RWPE1 (cell line): ENCODE measurements at places on chromosomes 16 and 17.
A peak's percentile ranks its signal among the peaks of the same experiment; 100 is the strongest.

DNA sequence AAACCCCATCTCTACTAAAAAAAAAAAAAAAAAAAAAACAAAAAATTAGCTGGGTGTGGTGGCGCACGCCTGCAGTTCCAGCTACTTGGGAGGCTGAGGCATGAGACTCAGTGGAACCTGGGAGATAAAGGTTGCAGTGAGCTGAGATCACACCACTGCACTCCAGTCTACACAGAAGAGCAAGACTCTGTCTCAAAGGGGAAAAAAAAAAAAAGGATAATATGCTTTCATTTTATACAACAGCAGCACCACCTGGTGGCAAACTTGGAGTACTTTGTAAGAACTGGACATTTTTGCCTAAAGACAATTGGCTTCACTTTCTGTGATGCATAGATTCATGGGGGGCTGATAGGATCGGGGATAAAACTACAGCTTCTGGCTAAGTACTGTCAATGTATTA is 8.5 kb downstream of the CHTF8 start:
- peak; percentile 55 for DNase-seq

GRCh38 chr16:60181536-60181935 is 1447.4 kb upstream of the GOT2 start:
- DNase-seq, result no peak

- no peak for DNase-seq
These were observed 43.4 kb downstream of the NEUROD2 start for GRCh38 chr17:39564211-39564848.

GRCh38 chr17:74512624-74513091 is 18.6 kb downstream of the CD300LB start:
- peak; percentile 34 for DNase-seq

- DNase-seq, result peak; percentile 80
These were observed 14.0 kb upstream of the BAIAP2 start for GRCh38 chr17:81020767-81021497.

DNA sequence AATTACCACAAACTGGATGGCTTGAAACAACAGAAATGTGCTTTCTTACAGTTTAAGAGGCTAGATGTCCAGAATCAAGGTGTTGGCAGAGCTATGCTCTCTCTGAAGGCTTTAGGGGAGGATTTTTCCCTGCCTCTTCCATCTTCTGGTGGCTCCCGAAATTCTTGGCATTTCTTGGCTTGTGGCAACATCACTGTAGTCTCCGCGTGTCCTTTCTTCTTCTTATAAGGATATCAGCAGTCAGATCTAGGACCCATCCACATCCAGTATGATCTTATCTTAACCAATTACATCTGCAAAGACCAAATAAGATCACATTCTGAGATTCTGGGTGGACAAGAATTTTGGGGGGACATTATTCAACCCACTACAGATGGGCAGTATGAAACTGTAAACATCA is 119.2 kb upstream of the PMFBP1 start:
- DNase-seq, result no peak

DNA sequence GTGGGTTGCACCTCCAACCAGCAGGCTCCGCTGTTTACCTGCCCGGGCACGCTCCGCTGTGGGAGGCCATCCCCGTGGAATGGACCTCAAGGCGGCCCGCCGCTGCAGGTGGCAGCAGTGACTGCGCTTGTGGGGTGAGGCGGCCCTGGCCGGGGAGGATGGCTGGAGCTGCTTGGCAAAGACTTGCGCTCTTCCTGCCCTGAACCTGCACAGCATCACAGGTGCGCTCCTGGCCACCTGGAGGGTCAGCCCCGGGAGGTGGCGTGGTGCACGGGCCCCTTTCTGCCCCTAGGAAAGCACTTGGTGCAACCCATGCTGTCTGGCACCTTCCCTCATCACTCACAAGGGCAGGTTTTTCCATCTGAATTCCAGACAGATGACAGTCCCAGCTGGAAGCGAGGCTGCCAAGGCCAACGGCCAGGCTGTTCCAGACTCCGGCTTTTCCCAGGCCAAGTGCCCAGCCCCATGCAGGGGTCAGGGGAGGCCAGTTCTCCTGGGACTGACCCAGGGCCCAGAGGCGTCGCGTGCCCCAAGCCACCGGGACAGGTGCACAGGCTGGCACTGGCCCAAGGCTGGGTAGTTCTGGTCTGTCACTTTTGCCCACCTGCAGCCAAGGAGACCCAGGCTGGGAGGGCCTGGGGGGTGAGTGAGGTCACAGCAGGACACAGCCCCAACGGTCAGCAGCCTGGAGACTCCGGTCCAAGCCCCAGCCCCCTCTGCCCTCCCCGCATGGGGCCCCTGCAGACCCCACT is 13.3 kb downstream of the UTS2R start:
- peak; percentile 92 for DNase-seq

DNA sequence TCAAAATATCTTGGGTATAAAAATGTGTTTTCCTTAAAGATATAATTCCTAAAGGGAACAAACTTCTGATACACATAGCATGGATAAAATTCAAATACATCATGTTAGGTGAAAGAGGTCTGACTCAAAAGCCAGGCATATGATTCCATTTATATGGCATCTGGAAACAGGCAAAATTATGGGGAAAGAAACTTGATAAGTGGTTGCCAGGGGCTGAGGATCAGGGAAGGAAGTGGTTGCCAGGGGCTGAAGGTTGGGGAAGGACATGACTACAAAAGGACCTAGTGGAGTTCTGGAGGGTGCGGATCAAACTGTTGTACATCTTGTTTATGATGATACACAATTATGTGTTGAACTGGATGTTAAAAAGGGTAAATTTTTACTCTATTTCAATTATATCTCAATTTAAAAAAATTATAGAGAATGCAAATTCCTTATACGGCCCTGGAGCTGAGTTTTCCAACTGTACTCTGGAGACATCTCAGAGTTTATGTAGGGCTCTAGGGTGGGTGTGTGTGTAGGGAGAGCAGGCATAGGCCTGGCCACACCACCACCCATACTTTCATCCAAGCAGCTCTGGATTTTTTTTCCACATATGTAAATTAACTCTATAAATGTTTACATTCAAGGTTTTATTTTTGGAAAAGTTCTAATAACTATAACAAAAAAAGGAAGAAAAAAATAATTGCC is 55.0 kb downstream of the AMFR start:
- DNase-seq, result no peak

DNA sequence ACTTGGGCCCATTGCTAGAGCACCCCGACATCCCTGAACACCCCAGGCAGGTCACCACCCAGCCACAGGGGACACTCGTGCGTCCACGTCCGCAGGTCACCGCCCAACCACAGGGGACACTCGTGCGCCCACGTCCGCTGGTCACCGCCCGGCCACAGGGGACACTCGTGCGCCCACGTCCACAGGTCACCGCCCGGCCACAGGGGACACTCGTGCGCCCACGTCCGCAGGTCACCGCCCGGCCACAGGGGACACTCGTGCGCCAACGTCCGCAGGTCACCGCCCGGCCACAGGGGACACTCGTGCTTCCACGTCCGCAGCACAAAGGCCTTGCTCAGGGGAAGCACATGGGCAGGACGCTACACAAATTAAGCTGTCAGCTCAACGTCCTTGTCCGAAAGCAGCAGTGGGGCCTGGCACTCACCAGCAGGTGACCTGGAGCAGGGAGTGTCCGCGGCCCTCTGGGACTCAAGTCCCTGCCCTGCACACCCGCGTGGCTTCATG is 17.7 kb downstream of the GALNS start:
- DNase-seq, result no peak

DNA sequence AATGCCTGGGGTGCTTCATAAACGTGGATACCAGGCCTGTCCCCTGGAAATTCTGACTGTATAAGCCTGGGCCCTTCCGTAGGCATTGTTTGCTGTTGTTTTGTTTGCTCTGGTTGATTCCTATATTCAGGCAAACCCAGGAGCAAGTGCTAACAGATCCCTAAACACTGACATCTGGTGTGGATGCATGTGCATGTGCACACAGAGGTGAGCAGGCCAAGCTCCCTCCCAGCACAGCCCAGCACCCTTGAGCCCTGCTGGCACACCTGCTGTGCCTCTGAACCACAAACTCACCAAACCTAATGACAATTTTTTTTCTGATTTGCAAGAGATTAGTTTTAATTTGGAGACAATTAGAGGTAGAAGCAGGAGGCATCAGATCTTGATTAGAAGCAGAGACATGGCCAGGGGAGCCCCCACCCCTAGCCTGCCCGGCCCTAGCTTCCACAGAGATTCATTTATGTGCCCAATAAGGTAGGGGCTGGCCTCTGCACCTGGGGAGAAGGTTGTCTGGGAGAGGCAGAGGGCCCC is 40.4 kb downstream of the TMEM132E start:
- no peak for DNase-seq

- DNase-seq, result no peak
These were observed 4.3 kb downstream of the RHBDF1 start for GRCh38 chr16:67884-68789.

DNA sequence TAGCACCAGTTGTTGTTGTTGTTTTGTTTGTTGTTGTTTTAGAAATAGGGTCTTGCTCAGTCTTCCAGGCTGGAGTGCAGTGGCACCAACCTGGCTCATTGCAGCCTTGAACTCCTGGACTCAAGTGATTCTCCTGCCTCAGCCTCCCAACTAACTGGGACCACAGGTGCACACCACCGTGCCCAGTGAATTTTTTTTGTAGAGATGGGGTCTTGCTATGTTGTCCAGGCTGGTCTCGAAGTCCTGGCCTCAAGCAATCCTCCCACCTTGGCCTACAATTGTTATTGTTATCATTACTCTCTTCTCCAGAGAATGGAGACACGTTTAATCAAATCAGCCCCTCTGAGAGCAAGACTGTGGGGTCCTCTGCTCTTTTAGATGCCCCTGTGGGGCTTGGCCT is 42.7 kb upstream of the EMP2 start:
- no peak for DNase-seq

GRCh38 chr16:22813223-22813947 is 577 bp upstream of the HS3ST2 start:
- DNase-seq, result peak; percentile 65

- no peak for DNase-seq
These were observed 45.4 kb upstream of the MEIOC start for GRCh38 chr17:44610871-44611270.

GRCh38 chr17:49738456-49739163 is 25.3 kb downstream of the FAM117A start:
- no peak for DNase-seq

DNA sequence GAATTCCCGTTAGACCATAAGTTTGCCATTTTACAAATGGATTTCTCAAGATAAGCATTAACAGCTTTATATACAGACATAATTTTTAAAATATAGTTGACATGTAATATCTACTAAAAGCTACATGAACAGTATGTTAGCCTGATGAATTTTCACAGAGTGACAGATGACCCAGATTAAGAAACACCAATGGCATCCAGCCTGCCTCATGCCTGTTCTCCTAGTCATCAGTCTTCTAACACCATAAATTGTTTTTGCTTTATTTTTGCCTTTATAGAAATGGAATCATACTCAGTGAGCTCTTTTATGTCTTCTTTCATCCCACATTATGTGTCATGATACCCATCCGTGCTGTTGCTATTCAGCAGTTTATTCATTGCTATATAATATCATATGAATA is 80.0 kb downstream of the ATF7IP2 start:
- no peak for DNase-seq

GRCh38 chr16:75322740-75323139 is 71.3 kb upstream of the BCAR1 start:
- no peak for DNase-seq

DNA sequence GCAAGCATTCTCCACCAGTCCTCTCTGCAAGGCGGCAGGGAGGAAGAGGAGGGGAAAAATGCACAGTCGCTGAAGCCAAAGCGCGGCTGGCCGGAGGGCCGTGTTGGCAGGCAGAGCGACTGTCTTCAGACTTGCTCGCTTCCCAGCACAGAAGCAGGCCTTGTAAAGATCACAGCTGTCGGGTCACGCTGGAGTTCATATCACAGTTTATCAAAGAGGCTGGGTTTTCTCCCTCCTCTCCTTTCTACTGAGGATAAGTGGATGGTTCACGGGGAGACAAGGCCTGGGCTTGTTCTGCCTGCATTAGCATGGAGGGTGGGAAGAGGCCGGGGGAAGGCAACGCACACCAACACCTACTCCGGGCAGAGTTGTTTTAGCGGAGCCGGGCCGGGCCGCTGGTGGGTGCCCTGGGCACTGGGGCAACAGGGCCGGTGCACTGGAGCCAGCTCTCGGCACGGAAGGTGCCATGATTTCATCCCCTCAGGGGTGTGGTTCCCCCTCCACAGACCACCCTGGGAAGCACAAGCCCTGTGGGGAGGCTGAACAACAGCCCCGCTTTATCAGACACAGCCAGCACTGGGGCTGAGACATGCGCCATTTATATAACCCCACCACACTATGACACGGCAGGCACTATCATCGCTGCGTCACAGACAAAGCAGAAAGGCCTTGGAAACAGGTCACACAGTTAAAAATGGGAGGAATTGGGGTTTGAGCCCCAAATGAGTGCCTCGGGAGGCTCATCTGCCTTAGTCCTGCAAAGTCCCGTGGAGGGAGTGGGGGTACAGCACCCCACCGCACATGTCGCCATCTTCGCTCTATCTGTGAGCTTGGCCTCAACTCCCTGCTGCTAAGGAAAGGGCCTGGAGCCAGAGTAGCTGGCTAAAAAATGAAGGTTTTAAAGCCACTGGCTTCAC is 40.3 kb upstream of the MTSS2 start:
- no peak for DNase-seq

- peak; percentile 76 for DNase-seq
These were observed 20.4 kb downstream of the CDH3 start for GRCh38 chr16:68665501-68665900.

DNA sequence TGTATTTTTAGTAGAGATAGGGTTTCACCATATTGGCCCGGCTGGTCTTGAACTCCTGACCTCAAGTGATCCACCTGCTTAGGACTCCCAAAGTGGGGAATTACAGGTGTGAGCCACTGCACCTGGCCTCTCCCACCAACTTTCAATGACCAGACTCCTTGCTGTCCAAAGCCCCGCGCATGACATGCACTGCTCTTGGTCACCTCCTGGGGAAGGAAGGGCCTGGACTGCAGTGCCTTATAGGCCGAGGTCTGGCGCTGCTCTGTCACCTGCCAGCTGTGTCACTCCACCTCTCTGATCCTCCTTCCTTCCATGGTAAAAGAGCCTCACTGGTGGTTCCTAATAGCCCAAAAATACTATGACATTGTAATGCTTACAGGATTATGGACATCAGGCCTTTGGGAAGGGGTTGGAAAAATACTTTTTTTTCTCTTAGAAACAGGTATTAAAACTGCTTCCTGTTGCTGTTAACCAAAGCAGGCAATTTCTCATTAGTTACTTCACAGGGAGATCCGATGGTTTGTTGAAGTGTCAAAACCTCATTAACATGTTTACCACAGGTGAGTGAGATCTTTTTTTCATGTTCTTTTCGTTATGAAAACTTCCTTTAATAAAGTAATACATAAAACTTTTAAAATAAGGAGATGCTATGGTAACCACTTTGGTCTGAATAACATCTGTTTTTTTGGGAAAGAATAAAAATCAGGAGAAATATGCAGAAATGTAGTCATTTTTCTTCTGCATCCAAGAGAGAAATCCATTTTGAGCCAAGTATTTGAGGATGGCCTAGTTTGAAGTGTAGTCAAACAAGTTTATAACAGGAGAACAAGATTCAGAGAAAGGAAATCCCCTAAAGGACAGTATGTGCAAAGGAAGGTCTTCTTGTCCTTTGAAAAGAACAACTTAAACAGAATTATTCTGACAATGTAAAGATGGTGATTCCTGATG is 35.5 kb downstream of the GRB7 start:
- DNase-seq, result no peak

- no peak for DNase-seq
These were observed 47.6 kb downstream of the FZD2 start for GRCh38 chr17:44604768-44605485.
